Suppressor macrophage treated with lipopolysaccharide for 1 hour (primary cell): ENCODE measurements at places on chromosomes 13 and 19.

- no peak for DNase-seq
These were observed 584.2 kb upstream of the SLITRK1 start for GRCh38 chr13:84466461-84466860.

DNA sequence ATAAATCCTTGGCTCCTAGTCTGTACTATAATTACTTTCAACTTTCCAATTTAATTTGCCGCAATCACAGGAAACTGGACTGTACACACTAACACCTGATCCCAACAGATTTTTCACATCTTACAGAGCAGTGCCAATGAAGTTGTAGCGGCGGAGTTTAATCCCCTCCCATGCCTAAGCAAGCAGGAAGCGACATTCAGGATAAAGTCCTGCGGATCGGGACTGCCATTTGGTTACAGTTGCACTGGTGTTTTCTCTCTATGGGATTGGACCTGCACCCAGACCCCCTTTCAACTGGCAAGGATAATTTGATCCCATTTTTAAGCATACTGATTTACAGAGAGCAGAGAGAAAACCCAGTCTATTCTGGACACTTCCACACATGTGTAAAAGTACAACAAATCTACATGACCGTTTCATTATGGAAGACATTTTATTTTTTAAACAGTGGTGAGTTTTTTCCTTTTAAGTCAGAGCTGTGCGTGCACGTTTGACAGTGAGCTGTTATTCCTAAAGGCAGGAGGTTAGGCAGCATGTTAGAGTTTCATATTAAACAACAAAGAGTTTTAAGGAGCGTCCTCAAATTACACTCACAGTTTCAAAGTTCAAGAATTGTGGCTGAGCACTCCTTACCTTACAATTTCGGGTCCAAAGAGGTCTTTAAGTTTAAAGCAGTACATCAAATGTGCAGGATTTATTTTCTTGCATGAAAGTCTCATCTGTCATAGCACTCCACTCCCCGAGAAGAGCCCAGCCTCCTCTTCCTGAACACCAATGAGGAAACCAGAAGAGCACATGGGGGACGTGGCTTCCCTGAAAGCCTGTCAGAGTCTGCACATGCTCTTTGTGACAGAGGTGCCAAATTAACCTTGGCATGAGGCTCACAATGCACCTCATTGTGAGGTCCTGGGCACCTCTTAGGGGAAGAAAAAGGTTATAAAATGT is 141.6 kb upstream of the RFC3 start:
- peak; percentile 48 for DNase-seq

DNA sequence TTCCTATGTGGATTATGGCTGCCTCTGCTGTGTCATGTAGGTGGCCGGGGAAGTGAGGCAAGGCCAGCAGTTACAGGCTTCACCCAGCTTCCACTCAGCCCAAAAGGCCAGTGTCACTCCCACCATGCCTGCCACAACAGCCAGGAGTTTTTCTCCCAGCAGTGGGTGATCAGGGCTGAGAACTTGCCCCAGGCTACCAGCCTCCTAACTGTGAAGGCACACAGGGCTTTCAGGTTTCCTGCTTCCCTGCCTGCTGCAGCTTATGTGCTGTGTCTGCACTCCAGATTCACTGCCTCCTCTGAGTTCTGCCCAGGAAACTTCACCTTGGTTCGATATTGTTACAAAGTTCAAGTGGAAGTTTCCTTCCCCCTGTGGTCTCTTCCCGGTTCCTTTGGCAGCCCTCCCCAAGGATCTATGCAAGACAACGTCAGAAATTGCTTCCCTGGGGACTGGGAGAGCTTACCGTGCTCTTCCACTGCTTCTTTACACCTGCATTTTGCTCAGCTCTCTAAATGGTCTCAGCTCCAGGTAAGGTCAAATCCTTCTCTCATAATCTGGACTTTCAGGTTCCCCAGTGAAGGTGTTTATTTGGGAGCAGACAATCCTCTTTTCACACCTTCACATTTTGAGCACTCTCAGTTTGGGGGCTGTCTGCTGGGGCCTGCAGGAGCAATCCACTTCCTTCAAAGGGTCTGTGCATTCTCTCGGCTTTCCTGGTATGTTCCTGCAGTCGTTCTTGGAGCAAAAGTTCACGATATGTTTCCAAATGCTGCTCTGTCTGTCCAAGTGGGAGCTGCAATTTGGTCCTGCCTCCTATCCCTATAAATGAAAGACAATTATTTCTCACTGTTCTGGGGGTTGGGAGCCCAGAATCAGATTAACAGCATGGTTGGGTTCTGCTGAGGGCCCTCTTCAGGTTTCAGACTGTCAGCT is 1730.1 kb upstream of the PRR20A start:
- no peak for DNase-seq

DNA sequence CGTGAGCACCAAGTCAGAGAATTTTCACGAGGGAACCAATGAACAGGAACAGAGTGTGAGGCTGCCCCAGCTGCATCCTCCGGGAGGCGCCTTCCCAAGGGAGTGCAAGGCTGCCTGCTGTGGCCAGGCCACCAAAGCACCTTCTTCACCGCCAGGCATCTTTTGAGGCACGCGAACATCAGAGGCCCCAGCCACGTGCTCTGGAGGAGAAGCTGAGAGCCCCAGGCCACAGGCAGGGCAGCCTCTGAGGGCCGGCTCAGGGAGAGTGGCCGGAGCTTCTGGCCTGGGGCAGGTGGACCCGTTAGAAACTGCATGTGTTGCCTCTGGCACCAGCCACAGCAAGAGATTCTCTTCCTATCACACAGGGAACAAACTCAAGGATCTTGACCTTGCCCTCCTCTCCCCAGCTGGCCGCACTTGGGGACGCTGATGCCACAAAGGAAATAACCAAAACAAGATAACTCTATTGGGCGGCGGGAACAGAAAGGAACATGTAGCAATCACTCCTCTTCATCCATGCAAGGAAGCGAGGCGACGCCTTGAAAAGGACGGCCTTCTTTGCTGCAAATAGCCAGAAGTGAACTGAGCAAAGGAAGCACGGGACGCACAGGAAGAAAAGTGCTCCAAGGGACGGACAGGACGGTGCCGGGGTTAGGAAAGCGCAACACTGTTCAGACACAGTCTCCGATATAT is 19.9 kb downstream of the GAS6 start:
- no peak for DNase-seq

DNA sequence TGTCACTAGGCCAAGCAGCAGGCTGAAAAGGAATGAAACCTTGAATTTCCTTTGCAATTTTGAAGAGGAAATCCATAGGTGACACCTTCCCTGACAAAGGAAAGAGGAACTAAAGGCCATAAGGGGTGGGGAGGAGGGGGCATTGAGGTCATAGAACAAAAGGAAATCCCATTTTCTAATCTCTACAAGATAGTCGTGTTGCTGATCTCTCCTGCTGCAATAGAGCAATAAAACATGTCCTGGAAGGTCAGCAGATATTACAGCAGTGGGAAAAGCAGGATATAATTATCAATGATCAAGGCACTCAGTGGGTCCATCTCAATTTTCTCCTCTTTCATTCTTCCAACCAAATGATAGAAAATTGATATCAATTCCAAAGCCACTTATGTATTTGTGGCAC is 20.3 kb upstream of the RAP2A start:
- DNase-seq: no peak

DNA sequence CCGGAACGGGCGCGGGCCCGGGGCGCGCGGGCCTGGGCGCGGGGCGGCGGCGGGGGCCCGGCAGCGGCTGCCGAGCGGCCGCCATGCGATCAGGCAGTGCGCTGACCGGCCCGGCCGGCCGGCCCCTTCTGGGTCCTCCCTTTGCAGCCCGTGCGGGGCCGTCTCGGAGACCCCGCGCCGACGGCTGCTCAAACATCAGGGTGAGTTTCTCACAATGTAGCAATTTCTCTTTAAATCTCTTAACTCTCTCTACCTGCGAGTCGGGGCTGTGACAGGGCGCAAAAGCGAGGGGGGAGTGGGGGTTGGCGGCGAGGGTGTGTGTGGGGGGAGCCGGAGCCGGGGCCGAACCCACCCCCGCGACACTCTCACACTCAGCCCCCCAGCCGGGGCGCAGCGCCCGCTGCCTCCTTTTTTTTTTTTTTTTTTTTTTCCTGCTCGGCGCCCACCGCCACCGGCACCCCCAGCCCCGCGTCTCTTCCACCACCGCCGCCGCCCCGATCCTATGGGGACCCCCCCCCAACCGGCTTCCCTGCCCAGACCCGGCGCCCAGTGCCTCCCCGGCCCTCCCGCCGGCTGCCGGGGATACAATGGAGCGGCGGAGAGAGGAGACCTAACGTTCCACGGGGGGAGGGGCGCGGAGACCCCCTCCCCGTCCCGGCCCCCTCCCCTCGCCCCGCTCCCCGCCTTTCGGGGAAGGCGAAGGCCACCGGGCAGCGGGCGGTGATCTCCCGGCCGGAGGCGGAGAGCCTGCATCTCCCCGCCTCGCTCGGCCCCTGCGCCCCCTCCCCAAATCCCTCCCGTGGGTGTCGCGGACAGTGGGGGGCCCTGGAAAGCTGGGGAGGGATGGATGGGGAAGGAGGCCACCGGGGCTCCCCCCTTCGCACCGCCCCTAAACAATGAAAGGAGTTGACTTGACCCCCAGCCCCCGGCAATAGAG is at the start of gene BICRA:
BICRA (plus strand) TSS at position 166 of the 937 bp plus-strand sequence. CDS start 64,441 bp downstream, outside the sequence.
- peak; percentile 94 for DNase-seq

DNA sequence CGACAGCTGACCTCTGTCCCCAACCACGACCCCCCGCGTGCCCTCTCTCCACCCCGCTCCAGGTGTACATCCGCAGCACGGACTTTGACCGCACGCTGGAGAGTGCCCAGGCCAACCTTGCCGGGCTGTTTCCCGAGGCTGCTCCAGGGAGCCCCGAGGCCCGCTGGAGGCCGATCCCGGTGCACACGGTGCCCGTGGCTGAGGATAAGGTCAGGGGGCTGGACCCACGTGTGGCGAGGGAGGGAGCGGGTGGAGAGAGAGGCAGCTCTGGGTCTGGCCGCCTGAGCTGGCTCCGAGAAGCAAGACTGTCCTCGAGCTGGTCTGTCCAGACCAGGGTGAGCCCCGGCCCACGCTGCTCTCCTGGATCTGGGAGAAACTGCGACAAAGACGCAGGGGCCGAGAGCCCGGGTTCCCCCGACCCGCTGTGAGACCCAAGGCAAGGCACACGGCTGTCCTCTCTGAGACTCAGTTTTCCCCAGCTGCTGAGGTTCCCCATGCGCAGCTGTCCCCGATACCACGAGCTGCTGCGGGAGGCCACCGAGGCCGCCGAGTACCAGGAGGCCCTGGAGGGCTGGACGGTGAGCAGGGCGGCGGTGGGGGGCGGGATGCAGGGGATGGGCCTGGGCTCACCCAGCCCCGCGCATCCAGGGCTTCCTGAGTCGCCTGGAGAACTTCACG is 1.5 kb downstream of the ACP4 start:
- no peak for DNase-seq

- peak; percentile 60 for DNase-seq
These were observed 3.1 kb downstream of the KISS1R start for GRCh38 chr19:920051-920864.

GRCh38 chr19:16379521-16380313 is 55.1 kb downstream of the KLF2 start:
- DNase-seq: no peak

GRCh38 chr19:33499248-33499647 is 22.3 kb downstream of the PEPD start:
- no peak for DNase-seq

- DNase-seq: no peak
These were observed 10.2 kb downstream of the C19orf12 start for GRCh38 chr19:29704562-29705558.

DNA sequence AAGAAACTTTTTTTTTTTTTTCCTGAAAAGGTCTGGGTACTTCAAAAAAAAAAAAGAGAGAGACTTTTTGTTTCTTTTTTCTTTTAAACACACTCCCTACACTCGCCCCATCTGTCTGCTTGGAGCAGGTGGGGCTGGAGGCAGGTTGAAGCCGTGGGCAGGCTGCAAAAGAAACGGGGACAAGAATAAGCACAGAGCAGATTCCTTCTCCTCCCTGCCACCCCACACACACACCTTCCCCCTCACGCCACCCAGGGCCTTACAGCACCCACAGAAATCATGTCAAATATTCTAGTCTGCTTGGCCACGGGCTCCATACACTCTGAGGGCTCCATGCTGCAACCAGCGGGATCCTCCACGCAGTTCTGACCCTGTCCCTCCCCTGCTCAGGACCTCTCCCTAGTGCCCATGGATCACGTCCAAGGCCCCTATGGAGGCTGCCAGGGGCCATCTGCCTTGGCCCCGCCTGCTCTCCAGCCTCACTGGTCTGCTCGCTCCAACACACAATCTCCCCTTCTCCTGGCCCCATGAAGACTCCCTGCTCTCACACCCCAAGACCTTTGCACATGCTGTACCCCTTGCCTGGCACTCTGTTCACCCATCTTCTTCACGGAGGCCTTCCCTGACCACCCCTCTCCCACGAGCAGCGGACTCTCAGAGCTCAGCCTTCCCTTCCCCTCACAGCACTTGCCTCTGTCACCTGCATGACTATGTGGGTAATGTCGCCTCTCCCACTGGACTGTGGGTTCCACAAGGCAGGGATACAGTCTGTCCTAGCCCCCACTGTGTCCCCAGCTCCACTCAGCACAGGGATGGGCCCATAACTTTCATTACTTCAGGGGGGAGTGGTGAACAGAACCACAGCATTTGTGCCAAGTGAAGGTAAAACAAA is 11.4 kb downstream of the AKT2 start:
- no peak for DNase-seq

DNA sequence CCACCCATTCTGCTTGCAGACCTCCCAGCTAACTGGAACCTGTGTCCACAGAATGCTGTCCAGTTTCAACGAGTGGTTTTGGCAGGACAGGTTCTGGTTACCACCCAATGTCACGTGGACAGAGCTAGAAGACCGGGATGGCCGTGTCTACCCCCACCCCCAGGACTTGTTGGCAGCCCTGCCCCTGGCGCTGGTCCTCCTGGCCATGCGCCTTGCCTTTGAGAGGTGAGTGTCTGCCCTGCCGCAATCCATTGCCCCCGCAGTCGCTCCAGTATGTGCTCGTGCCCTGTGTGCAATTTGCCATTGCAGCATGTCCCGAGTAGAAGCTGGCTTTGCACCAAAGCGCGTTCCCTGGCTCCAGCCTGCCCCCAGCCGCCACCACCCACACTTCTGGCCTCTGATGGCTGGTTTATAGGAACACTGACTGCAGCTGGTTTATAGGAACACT is 41.9 kb downstream of the CERS4 start:
- no peak for DNase-seq

- no peak for DNase-seq
These were observed 4.3 kb downstream of the RNU6-9 start for GRCh38 chr19:897442-898039.

- DNase-seq: no peak
These were observed 9.9 kb downstream of the ZNF91 start for GRCh38 chr19:23385404-23385803.
